Activated CD8-positive, alpha-beta memory T cell treated with anti-CD3 and anti-CD28 coated beads for 48 hours (primary cell): ENCODE measurements at places on chromosomes 11 and 22.

GRCh38 chr11:76783896-76784813 is 999 bp downstream of the TSKU start:
- DNase-seq: no peak

- peak; percentile 26 for DNase-seq
These were observed 84.6 kb downstream of the SWAP70 start for GRCh38 chr11:9748361-9748970.

DNA sequence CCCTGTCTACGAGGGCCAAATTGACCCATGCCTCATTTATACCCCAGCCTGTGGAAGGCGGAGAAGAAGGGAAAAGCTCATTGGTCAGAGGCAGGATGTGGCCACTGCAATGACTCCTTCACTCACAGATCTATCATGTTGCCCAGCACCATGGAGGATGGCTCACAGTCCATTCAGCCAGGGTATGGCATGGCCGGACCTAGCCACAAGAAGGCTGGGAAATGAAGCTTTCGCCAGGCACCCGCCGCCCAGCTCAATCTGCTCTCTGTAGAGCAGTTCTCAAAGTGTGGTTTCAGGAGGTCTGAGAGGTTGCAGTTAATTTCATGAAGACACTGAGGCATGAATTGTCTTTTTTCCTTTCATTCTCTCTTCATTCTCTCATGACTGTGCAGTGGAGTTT is 40.6 kb upstream of the LINC01488 start:
- DNase-seq: no peak

- DNase-seq: no peak
These were observed 137.8 kb upstream of the BDNF start for GRCh38 chr11:27837895-27838563.

DNA sequence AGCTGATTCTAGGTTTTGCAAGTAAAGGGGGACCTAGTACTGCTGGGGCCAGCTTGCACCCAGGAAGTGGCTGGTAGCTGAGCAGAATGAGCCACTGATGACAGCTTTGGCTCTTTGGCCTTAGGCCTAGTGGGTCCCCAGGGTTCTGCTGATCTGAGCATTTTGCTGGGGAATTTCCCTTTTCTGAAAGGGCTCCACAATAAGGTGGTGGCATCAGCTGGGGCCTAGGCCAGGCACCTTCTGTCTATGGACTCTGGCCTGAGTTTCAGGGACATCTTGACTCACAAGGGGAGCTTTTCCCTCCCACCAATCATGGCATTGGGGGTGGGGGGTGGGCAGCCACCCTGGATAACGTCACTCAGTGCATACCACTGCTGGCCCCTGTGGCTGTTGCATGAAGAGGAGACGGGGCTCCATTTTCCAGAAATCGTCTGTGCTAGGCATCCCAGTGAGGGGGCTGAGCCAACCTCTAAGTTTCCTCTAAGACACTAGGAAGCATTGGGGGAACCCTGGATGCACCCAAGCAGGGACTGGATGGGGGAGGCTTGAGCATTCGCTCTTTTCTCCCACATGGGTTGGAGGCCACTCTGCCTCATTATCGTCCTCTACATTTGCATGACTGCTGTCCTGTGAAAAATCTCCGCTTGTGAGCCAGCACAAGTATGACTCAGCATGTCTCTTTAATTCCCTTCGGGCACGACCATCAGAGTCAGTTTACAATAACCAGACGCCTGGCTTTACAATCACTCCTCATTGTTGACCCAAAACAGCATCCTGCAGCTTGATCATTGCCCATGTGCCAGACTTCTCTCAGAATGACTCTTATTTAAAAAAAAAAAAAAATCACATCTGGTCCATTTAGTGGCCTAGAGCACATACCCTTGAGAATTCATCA is 145.0 kb upstream of the THY1 start:
- no peak for DNase-seq

GRCh38 chr11:22774716-22775115 is 54.9 kb downstream of the SVIP start:
- no peak for DNase-seq

DNA sequence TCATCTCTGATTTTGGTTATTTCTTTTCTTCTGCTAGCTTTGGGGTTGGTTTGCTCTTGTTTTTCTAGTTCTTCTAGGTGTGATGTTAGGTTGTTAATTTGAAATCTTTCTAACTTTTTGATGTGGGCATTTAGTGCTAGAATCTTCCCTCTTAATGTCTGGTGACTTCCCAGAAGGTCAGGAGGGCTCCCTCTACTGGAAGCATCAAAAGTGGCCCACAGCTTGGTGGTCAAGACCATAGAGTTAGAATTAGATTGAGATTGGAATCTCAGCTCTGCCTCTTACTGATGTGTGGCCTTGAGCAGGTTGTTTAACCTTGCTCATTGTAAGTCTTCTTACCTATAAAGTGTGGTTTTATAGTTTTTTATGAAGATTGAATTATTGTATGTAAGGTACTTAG is 99.3 kb downstream of the FDX1 start:
- no peak for DNase-seq

- DNase-seq: no peak
These were observed 15.8 kb upstream of the OSBPL5 start for GRCh38 chr11:3180869-3181268.

DNA sequence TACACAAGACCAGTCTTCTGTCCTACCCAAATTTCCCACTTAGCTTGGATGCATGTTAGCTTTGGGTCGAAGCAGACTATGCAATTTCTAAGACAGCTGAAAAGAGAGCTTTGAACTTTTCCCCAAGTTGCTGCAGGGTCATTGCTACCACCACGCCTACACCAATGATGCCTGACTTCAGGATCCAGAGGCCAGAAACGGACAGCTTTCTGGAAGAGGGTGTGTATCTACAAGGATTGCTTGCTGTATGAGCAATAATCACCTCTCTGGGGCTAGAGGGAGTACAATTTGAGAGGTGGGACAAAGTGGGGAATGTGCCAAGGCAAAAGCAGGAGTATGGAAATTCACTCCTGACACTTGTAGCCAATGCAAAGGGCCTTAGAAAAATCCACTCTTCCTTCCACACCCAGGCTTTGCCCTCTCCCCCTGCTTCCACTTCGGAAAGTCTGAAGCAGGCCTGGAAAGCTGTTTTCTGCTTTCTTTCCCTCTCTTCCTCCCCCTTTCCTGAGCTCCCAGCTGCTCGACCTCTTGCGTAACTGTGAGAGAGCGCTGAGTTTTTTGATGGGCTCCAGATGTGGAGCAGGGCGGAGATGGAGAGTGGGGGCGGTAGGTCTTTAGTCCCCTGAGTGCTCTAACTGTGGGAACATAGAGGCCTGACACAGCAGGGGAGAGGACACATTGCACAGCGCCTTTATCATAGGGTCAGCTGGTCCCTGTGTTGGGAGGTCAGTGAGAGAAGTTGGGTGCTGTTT is 2.1 kb upstream of the PHLDB1 start:
- DNase-seq: no peak

- DNase-seq: no peak
These were observed 67.7 kb downstream of the CELSR1 start for GRCh38 chr22:46469711-46470110.

DNA sequence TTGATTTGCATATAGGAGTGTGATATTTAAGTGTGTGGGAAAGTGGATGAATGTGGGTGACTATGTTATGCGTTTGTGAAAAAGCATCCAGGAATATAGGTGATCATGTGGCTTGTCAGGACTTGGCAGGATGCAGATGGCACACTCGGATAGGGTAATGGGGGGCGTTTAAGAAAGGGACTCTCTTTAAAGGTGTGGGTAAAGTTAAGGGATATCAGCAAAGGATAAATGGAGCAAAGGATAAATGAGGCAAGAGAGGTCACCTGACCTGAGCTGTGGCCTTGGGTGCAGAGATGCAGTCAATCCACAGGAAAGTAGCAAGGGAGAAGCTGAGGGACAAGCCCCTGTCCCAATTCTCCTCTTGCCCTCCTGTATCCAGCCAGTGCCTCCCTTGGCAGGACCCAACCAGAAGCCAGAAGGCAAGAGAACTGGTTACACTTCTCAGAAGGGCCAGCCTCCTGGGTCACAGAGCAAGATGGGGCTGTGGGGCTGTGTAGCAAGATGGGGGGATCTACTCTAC is 47.5 kb upstream of the GRAMD1B start:
- no peak for DNase-seq

DNA sequence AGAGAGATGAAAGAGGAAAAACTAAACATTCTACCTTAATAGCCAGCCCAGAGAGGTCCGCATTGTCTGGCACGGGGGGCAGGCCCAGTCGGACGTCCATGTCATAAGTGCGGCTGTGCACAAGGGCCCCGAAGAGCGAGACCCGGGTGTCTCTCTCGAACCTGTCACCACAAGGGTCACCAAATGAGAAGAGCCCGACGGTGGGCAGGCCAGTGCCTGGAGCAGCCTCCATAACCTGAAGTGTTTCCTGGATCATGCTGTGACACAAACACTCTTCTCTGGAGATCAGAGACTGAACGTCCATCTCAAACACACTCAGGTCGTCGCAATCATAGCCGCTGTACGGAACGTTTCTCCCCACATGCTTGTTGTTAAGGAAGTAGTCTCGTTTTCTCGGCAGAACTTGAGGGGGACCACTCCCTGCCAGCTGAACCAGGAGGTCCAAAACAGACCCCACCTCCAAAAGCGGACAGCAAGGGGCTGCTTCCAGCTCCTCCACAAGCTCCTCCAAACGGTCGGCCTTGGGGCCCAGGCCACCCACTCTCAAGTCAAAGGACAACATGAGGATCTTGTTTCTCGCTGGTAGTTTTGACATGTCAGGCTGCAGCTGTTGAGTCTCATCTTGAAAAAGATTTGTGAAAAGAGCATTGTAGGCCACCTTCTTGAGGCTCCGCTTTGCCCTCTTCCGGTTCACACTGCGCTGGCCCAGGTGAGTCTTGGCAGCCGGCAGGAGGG is 971 bp downstream of the TUBGCP6 start:
- no peak for DNase-seq

GRCh38 chr11:9956483-9956882 is 292.6 kb downstream of the SWAP70 start:
- DNase-seq: no peak

DNA sequence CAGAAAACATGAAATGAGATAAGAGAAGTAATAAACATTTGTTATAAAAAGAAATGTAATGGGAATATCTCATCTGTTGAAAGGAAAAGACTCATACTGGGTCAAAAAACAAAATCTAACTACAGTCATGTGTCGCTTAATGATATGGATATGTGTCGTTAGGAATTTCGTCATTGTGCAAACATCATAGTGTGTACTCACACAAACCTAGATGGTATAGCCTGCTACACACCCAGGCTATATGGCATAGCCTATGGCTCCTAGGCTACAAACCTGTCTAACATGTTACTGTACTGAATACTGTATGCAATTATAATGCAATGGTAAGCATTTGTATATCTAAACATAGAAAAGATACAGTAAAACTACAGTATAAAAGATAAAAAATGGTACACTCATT is 89.8 kb upstream of the ZC3H12C start:
- no peak for DNase-seq

- DNase-seq: no peak
These were observed 44.0 kb downstream of the KIAA1671 start for GRCh38 chr22:24996420-24996952.

DNA sequence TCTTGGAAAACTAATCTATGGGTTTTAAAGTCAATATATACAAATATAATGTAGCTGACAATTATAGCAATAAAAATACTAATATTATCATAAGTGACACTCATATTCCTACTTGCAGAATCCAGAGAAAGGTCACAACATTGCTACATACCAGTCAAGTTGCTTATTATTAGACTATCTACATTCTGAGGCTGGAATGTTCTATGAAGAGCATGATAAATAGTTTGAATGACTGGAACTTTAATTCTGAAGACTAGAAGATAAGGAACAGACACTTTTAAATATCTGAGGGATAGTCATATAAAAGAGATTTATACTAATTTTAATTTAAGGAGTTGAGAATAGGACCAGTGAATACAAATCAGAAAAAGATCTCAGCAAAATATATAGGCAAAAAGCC is 146.0 kb downstream of the GUCY1A2 start:
- no peak for DNase-seq

DNA sequence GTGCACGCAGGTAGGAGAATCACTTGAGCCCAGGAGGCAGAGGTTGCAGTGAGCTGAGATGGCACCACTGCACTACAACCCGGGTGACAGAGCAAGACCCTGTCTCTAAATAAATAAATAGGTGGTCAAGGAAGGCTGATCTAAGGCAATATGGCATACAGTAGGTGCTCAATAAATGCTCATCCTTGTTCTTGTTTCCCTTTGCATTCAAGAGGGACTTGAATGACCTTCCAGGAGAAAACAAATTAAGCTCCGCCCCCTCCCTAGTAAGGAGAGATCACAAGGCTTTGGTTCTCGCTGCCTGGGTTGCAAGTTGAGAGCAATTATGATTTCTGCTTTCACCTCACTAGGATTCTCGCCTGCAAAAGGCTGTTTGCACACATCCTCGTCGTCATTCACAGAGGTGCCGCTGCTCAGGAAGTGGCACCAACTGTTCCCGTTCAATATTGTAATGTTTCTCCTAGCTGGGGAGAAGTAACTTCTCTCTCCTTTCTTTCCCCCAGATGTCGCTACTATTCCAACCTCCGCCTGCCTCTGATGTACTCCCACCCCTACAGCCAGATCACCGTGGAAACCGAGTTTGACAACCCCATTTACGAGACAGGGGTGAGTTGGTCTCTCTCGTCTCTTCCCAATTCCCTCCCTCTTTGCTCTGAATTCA is 51.8 kb upstream of the ASPHD2 start:
- DNase-seq: no peak

GRCh38 chr22:37162221-37163095 is 12.7 kb upstream of the IL2RB start:
- DNase-seq: no peak

DNA sequence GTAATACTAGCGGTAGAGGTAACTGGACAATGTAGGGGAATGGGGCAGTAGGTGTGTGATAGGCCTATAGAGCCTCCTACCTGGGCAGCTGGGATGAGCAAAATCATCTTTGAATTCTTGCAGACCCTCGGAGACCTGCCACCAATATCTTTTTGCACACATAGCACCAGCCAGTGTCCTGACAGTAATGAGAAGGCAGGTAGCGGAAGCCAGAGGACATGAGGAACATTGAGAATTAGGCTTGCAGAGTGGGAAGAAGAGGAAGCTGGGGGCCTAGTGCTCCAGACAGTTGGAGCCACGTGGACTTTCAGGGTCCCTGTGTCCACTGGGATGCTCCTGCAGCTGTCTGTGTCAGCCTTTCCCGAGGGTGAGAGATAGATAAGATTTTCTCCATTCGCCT is 17.2 kb upstream of the SYT13 start:
- DNase-seq: no peak

DNA sequence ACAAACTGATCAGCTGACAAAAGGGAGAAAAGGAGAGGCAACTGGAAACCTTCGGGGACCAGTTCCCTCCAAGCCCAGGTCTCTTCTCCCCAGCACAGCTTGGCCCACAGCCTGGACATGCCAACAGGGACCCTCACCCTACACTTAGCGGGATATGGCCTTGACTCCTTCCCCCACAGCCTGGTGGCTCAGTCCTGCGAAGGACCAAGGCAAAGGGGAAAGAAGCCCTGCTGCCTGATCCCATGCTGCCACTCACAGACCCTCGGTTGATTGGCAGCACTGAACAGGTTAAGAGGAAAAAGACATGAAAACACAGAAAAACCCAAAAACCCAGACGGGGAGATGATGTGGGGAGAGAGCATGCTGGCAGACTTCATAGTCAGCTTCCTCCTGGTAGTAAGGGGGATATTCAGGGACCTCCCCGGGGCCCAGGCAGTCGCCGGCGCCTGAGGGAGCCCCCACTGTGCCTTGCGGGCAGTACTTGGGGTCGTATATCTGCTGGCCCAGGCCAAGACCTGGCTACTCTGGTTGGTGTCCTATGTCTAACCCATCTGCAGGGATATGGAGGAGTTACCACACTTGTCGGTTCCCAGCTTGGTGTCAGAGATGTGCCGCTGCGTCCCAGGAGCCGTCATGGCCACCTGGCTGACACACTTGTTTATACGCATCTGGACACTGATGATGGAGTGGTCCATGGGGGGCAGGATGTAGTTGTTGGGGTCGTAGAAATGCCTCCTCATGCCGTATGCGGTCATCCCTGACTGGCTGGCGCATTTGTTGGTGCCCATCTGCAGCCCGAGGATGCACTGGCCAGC is 34.2 kb upstream of the HORMAD2 start:
- no peak for DNase-seq
